Activated CD8-positive, alpha-beta memory T cell treated with anti-CD3 and anti-CD28 coated beads, Interleukin-2, amount 10 ng/mL, durations not matched to agents 7 days and 5 days (primary cell): ENCODE measurements at places on chromosomes 7 and 10. TPM values are rescaled to one million over a fixed set of nuclear protein-coding genes. Genes with fewer than 3 reads are reported as not detected.
A peak's percentile ranks its signal among the peaks of the same experiment; 100 is the strongest.

GJD4 gene
- not detected for total RNA-seq

ACBD7 gene
- 1.9 TPM for total RNA-seq

ZNF488 gene
- total RNA-seq: not detected

DNA sequence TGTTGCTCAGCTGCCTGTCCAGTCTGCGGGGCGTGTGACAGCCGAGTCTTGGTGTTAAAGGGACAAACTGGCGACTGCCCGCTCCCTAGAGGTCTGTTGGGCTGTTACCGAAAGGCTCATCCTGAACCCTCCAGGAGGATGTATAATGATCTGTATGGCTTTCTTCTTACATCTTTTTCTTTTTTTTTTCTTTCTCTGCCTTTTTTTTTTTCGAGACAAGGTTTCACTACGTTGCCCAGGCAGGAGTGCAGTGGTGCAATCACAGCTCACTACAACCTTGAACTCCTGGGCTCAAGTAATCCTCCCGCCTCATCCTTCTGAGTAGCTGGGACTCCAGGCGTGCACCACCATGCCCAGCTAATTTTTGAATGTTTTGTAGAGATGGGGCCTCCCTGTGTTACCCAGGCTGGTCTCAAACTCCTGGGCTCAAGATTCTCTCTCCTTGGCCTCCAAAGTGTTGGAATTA, 857 bp downstream of the INTS15 start:
- H3K4me1 ChIP-seq: peaks cover 26% of the 10 kb centered on the region
- H3K27ac ChIP-seq: peak overlapping the region; percentile 80
- H3K27me3 ChIP-seq: no peaks in the 10 kb centered on the region
- peak overlapping the region; percentile 86 for H3K4me3 ChIP-seq
- H3K36me3 ChIP-seq: peaks cover 31% of the 10 kb centered on the region
- no peak for DNase-seq

DNA sequence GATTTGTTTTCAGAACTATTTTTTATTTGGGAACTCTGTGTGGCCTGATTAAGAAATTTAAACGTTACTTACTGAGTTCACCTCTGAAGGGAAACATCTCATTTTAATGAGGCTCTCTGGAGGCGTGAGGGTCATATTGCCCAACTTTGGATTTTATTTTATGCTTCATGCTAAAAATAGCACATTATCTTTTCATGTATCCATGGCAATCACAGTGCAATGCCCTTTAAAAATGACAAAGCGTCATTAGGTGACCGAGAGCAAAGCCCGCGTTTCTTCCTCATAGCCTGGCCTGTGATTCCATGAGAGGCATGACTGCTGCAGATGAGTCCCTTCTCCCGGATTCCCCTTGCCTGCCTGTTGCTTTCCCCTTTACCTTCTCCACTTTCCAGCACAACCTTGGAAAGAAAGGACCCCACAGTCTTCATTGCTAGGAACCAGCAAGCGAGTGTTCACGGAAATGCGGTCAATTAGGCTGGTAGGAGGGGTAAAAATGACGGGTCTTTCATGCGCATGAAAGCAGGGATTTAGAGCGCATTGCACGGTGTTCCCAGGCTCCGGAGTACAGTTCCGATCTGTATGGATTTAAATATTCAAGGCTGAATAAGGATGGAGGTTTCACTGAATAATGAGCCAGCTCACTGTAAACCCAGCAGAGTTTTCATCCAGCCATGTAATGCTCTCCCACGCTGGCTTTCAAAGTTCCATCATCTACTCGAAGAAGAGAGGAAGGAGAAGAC, 98.2 kb upstream of the PITRM1 start:
- H3K4me1 ChIP-seq: no peaks in the 10 kb centered on the region
- no peak overlapping the region for H3K4me3 ChIP-seq
- peaks cover 25% of the 10 kb centered on the region for H3K27me3 ChIP-seq
- no peaks in the 10 kb centered on the region for H3K36me3 ChIP-seq
- DNase-seq: no peak
- H3K27ac ChIP-seq: no peak overlapping the region

- no peak overlapping the region for H3K4me3 ChIP-seq
- peaks cover 14% of the 10 kb centered on the region for H3K27me3 ChIP-seq
- DNase-seq: no peak
- no peaks in the 10 kb centered on the region for H3K36me3 ChIP-seq
Measured at GRCh38 chr10:58475322-58476277, 37.1 kb upstream of the BICC1 start.

DNA sequence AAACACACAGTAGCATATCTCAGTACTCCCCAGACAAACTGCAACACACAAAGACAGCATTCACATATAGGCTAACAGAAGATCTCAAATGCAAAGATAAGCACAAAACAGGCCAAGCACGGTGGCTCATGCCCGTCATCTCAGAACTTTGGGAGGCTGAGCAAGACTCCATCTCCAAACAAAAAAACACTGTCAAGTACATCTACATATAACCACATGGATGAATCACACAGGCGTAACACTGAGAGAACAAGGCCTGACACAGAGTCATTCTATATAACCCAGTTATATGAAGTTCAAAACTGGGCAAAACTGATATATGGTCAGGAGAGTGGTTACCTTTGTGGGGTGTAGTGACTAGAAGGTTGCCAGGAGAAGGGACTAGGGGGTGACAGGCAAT, 506.4 kb downstream of the KCNMA1 start:
- no peak for DNase-seq
- no peak overlapping the region for H3K27ac ChIP-seq
- H3K4me1 ChIP-seq: no peaks in the 10 kb centered on the region
- H3K27me3 ChIP-seq: peaks cover 10% of the 10 kb centered on the region
- H3K4me3 ChIP-seq: no peak overlapping the region
- no peaks in the 10 kb centered on the region for H3K36me3 ChIP-seq

GRCh38 chr7:25427721-25428120, 199.4 kb upstream of the NPVF start:
- no peaks in the 10 kb centered on the region for H3K4me1 ChIP-seq
- no peak overlapping the region for H3K4me3 ChIP-seq
- no peaks in the 10 kb centered on the region for H3K36me3 ChIP-seq
- H3K27me3 ChIP-seq: peaks cover 11% of the 10 kb centered on the region

DNA sequence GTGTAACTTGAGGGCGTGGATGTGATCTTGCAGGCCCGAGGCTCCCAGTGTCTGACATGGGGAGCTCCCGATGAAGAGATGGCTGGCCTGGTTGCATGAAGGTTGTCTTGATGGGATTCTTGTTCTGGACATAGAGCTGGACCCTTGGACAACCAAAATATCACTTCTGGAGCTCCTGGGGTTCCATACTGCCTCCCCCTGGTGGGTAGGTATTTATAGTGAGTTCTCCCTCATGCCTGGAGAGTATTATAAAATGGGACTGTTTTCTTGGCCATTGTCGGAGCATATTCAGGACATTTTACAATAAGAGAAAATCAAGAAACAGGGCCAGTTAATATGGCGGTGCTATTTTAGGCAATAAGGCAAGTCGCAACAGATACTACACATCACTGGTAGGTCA, 32.6 kb upstream of the GIMAP8 start:
- H3K36me3 ChIP-seq: no peaks in the 10 kb centered on the region
- H3K27ac ChIP-seq: no peak overlapping the region
- no peak overlapping the region for H3K4me3 ChIP-seq
- H3K27me3 ChIP-seq: peaks cover 2% of the 10 kb centered on the region
- peak; percentile 21 for DNase-seq

DNA sequence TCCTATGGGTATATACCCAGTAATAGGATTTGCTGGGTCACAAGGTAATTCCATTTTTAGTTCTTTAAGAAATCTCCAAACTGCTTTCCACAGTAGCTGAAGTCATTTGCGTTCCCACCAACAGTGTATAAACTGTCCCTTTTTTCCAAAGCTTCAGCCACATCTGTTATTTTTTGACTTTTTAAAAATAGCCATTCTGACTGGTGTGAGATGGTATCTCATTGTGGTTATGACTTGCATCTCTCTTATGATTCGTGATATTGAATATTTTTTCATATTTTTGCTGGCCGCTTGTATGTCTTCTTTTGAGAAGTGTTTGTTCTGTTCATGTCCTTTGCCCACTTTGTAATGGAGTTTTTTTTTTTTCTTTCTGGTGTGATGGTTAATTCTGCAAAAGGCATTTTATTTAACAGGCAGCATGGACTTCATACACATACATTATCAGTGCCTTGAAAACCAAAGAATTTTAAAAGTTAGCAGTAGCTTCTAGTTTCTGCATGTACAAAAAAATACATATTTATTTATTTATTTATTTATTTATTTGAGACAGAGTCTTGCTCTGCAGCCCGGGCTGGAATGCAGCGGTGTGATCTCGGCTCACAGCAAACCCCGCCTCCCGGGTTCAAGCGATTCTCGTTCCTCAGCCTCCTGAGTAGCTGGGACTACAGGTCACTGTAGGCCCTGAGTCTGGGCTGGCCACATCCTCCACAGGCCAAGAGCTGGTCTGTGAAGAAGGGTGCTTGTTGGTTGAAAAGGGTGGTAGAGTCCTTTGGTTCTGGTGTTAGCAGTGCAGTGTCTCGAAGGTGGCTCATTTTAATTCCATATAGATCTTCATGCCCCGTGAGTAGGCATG, 32.3 kb downstream of the AGR3 start:
- H3K27ac ChIP-seq: no peak overlapping the region
- H3K4me3 ChIP-seq: no peak overlapping the region
- no peak for DNase-seq
- H3K27me3 ChIP-seq: peaks cover 43% of the 10 kb centered on the region
- H3K4me1 ChIP-seq: no peaks in the 10 kb centered on the region

DNA sequence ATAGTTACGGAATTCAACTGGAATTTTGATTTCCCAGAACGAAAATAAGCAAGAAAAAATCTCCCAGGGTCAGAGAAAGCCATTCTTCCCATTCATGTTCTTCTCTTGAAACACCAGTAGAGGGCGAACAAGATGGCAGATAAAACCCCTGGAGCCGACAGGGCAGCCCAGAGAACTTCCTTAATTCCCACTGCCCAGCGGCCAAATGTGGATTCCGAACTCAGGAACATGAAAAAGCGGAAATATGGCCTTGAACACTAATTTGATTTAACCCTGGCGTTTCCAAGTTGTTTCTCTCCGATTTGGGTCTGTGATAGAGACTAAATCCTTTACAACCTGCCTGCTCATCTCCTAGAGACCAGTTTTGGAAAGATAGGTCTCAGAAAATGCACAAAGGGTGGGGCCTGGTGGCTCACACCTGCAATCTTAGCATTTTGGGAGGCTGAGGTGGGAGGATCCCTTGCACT, 100.7 kb upstream of the WAC start:
- H3K27ac ChIP-seq: no peak overlapping the region
- peak; percentile 44 for DNase-seq
- peaks cover 6% of the 10 kb centered on the region for H3K4me1 ChIP-seq

DNA sequence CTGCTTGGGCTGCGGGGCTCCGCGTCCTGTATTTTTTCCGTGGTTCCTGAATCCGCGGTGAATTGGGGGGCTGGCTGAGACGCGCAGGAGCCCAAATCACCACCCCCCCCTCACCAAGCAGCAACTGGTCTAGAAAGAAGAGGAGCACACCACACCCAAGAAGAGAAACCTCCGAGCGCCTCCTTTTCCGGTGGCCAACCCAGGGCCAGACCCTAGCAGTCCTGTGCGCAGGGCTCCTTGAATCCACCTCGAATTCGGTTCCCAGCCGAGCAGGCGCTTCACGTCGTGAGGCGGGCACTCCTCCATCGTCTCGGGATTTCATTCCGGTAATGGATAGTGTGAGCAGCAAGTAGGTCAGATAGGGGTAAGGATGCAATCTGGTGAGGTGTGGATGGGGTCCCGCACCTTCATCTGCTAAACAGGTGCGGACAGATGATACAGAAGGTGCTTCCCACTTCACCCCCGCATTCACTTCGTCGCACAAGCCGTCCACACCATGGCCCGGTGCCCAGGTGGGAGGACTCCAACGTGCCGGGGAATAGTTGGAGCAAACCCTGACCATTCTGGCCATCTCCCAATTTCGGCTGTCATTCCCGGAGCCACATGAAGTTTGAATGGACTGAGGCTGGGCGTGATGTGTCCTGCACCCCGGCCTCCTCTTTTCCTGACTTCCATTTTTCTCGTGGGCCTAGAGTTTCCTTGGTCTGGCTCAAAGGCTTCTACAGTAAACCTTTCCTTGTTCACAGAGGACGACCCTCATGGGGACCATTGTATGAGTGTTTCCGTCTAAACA, 19.8 kb upstream of the ZNF273 start:
- peaks cover 52% of the 10 kb centered on the region for H3K27me3 ChIP-seq
- H3K36me3 ChIP-seq: peaks cover 1% of the 10 kb centered on the region
- peak; percentile 38 for DNase-seq
- H3K4me1 ChIP-seq: peaks cover 12% of the 10 kb centered on the region

GRCh38 chr7:5774790-5775189, 6.7 kb downstream of the RNF216 start:
- H3K4me3 ChIP-seq: no peak overlapping the region
- peaks cover 14% of the 10 kb centered on the region for H3K36me3 ChIP-seq
- peak overlapping the region; percentile 36 for H3K27ac ChIP-seq
- peaks cover 54% of the 10 kb centered on the region for H3K4me1 ChIP-seq
- DNase-seq: no peak

DNA sequence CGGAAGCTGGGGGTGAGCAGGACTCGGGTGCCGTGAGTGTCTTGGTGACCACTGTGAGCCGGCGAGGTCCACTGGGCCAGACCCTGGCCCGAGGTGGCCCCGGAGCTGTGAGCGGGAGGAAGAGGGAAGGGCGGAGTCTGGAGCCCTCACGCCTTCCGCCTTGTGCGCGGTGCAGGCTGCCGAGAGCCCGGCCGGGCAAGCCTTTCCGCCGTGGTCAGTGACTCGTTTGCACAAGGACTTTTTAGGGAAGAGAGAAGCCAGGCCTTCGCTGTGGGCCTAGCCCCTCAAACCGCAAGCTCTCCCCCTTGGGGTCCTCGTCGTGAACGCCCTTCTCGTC, 40.9 kb upstream of the ZNF32 start:
- no peaks in the 10 kb centered on the region for H3K36me3 ChIP-seq
- peak overlapping the region; percentile 61 for H3K27ac ChIP-seq
- H3K4me3 ChIP-seq: peak overlapping the region; percentile 74
- peak; percentile 47 for DNase-seq
- peaks cover 41% of the 10 kb centered on the region for H3K27me3 ChIP-seq
- H3K4me1 ChIP-seq: peaks cover 7% of the 10 kb centered on the region

GRCh38 chr7:3510101-3511020, 209.3 kb downstream of the SDK1 start:
- H3K27ac ChIP-seq: no peak overlapping the region
- H3K27me3 ChIP-seq: peaks cover 7% of the 10 kb centered on the region
- H3K4me1 ChIP-seq: no peaks in the 10 kb centered on the region
- H3K4me3 ChIP-seq: no peak overlapping the region
- no peaks in the 10 kb centered on the region for H3K36me3 ChIP-seq
- no peak for DNase-seq

DNA sequence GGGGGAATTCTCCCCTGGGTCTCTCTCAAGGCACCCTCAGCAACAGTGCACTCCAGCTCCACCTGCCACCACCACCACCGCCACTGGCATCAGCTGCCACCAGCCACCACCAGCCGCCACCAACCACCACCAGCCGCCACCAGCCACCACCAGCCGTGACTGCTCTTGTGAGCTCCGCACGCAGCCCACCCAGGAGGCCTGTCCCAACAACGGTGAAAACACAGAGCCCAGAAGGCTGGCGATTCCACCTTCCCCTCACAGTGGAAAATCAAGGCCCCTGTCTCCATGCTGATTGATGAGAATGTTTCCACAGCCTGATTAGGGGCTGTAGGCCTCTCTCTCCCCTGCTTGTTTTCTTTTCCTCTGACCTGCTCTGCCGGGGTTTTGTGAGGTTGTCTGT, 41.1 kb downstream of the COBL start:
- H3K4me1 ChIP-seq: no peaks in the 10 kb centered on the region
- no peaks in the 10 kb centered on the region for H3K27me3 ChIP-seq
- H3K4me3 ChIP-seq: no peak overlapping the region
- H3K27ac ChIP-seq: no peak overlapping the region

GRCh38 chr10:32326119-32326518, 20.8 kb downstream of the EPC1 start:
- peaks cover 29% of the 10 kb centered on the region for H3K36me3 ChIP-seq
- no peak overlapping the region for H3K4me3 ChIP-seq
- H3K4me1 ChIP-seq: peaks cover 53% of the 10 kb centered on the region
- H3K27ac ChIP-seq: no peak overlapping the region
- DNase-seq: no peak
- H3K27me3 ChIP-seq: no peaks in the 10 kb centered on the region
